G401 (cell line): ENCODE measurements at places on chromosomes 7 and 10.

GRCh38 chr7:11539853-11540252, 292.1 kb downstream of the THSD7A start:
- DNase-seq, result no peak

DNA sequence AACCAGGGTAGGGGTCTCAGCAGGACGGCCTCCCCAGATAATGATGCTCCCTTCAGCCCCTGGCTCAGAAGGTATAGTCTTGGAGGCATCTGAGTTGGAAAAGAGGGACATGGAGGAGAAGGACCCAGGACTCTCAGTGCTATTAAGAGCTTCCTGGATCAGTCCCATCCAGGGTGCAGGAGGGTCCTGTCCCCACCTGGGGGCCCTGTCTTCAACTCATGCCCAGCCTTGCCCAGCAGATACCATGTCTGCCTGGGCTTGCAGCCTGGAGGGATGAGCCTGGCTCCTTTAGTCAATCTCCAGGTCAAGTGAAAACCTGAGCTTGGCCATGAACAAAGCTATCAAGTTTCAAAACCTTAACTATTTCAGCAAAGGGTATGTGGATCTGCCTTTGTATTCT, 67.6 kb downstream of the PRTFDC1 start:
- DNase-seq, result no peak

DNA sequence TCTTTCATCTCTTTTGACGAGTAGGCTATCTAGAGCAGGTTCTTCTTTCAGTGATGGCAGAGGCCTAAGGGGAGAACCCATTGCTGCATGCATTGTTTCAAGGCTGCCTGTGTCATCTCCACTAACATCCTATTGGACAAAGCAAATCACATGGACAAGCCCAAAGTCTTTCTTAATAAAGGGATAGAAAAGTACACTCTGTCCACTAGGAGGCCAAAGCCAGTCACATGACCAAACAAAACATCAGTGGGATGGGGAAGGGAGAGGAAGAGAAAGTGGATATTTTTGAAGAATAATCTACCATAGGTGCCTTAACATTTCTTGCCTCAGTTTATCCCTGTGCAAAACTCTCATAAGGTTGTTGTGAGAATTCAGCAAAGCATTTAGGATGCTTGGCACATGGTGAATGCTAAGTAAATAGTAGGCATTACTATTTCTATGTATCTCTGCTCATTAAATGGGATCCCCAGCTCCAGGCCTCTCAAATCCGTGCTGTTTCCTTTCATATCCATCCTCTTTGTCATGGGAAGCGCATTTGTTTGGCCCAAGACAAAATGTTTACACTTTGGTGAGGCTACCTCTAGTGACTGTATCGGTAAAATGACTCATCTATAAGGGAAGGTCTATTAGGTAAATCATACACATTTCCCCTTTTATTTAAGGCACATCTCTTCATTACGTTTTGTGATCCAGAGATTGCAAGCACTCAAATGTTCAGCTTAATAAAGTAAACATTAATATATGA, 16.7 kb upstream of the CADPS2 start:
- no peak for DNase-seq

GRCh38 chr7:47678641-47679380, 96.9 kb upstream of the TNS3 start:
- no peak for DNase-seq

DNA sequence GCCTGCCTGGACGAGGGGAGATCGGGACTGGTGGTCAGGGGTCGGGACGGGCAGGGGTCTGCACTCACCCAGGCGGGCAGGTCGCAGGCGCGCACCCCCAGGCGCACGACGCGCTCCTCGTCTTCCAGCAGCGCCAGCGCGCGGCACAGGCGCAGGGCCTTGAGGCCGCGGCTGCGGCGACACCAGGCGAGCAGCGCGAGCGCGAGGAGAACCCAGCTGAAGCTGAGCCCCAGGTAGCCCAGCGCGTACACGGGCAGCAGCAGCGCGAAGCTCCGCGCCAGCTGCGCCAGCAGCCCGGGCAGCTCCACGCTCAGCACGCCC, 328 bp downstream of the ESYT2 start:
- peak; percentile 52 for DNase-seq
